ENCODE measurements at places on chromosomes 11 and 22.

DNA sequence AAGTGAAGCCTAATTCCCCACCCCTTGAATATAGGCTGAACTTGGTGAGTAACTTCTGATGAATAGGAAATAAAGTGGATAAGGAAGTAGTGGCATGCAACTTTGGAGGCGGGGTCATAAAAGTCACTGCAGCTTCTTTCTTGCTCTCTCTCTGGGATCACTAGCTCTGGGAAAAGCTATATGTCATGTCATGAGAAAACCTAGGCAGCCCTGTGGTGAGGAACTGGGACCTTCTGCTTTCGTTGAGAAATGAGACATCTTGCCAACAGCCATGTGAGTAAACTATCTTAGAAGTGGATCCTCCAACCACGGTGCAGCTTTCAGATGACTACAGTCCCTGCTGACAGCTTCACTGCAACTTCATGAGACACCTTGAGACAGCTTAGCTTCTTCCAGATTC is 15.7 kb downstream of the ZNF214 start:
- no peak for DNase-seq

DNA sequence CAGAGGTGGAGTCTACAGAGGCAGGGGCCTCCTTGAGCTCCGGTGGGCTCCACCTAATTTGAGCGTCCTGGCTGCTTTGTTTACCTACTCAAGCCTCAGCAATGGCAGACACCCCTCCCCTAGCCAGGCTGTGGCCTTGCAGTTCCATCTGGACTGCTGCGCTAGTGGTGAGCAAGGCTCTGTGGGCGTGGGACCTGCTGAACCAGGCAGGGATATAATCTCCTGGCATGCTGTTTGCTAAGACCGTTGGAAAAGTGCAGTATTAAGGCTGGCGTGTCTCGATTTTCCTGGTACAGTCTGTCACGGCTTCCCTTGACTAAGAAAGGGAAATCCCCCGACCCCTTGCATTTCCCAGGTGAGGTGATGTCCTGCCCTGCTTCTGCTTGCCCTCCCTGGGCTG is 77.7 kb downstream of the GDPD4 start:
- no peak for DNase-seq

GRCh38 chr11:57379732-57380131 is 1.2 kb downstream of the PRG3 start:
- peak; percentile 15 for DNase-seq

DNA sequence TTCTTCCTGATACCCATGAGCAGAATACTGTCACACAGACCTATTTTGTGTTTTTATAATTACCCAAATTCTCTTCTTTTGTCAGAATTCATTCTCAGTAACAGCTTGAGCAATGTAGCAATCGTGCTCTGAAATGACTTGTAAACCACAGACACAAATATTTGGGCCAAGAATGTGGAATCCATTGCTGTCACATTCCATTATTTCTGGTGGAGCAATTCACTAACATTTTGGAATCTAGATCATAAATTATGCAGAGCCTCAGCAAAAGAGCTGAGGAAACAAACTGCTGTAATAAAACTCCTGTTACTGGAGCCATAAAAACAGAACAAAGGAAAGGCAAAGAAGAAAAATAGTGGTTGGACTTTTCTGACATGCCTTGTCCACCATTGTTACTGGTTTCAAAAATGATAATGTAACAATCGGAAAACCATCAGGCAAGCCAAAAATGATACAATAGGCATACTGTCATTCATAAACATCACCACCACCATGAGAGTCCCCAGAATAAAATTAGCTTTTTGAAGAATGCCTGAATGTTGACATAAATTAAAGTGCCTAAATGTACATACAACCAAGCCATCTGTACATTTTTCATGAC is 223.4 kb upstream of the PITPNB start:
- no peak for DNase-seq

- DNase-seq = no peak
These were observed 13.7 kb downstream of the EHD1 start for GRCh38 chr11:64864473-64865285.

DNA sequence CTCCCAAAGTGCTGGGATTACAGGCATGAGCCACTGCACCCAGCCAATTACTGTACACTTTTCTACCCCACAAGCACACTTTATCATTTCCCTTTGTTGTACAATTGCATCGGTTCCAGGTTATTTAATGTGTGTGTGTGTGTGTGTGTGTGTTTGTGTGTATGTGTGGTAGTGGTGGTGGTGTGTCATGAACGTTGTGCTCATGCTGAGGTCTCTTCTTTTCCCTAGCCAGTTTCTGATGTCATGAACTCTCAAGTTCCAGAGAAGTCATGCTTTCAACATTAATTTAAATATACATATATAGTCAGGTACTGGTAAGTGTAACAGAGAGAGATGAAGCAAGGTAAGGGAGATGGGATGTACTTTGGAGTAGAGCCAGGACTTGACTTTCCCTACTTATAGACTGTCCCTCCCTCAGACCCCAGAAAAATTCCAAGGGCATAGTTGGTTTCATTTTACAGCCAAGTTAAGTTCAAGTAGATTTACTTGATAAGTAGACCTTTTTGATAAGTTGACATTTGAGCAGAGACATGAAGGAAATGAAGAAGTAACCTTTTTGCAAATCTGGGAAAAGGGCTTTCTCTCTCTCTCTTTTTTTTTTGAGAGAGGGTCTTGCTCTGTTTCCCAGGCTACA is 42.7 kb downstream of the WEE1 start:
- DNase-seq = no peak

DNA sequence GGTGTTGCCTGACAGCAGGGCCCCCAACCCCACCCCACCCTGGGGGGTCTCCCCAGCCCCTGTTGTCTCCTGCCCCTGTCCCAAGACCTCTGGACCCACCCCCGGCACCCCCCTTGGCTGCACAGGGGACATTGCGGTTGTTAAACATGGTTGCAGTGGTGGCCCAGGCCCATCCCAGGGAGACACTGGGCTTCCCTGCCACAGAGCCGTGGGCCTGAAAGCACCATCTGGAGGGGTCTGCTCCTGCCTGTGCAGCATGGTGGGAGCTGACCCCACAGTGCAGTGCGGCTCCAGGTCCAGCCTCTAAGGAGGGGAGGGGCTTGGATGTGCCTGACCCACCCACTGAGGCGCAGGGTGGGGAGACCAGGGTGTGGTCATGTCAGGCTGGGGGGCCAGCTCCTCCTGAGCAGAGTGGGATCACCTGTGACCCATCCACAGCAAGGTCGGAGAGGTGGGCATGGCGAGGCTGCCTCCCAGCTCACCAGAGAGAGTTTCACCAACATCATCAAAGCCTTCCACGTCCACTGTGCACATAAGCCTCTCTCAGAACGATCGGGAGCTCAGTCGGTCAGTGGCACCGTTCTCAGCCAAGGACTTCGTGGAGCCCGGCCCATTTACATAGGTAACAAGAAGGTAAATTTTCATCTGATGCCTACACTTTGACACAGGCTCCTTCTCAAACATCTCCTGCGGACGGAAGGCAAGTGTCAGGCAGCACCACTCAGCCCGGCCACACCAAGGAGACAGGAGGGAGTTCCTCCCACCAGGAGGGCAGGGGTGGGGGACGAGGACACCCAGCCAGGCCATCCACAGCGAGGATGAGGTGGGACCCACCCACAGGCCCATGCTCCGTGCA is 201.1 kb downstream of the BRD1 start:
- no peak for DNase-seq

DNA sequence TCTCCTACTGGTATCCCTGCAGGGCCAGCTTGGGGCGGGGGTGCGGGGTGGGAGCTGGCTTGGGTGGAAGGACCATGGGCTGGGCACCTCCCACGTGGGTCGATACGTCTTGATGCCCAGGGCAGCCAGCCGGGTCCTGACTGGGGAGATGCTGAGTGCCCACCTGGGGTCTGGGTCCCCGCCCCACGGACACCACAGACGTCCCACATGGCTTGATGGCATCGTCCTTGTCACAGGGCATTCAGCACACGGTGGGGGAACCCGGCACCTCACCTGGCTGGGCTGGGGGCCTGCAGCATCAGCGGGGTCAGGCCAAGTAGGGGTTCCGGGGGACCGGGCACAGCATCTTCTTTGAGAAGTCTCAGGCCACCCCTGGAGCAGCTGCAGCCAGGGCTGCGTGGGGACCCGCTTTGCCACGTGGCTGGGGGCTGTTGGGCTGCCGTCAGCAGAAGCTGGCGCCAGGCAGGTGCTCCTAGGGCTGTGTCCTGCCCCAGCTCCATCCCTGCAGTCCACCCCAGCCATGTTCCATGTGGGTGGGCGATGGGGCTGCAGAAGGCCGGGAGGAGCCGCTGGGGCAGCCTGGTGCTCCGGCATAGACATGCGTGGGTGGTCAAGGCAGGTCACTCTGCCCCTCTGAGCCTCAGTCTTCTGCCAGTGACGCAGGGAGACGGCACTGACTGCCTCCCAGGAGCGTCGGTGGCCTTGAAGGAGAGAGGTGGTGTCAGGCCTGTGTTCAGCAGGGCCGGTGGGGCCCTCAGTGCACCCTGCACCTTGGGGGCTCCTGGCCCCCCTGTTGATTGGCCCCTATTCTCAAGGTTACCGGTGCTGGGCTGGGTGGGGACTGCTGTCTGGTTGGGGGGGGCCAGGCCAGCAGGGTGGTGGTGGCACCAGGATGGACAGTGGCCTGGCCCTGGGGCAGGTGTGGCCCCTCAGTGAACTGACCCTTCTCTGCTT is 8.4 kb downstream of the SELENOO start:
- DNase-seq = no peak

GRCh38 chr22:43134553-43134952 is 8.6 kb downstream of the MCAT start:
- no peak for DNase-seq

GRCh38 chr11:8731647-8732323 is 49.2 kb downstream of the RPL27A start:
- no peak for DNase-seq

- no peak for DNase-seq
These were observed 2.4 kb downstream of the TIMP3 start for GRCh38 chr22:32803738-32804435.

GRCh38 chr11:64132191-64132771 is 33.6 kb downstream of the MACROD1 start:
- DNase-seq = no peak

DNA sequence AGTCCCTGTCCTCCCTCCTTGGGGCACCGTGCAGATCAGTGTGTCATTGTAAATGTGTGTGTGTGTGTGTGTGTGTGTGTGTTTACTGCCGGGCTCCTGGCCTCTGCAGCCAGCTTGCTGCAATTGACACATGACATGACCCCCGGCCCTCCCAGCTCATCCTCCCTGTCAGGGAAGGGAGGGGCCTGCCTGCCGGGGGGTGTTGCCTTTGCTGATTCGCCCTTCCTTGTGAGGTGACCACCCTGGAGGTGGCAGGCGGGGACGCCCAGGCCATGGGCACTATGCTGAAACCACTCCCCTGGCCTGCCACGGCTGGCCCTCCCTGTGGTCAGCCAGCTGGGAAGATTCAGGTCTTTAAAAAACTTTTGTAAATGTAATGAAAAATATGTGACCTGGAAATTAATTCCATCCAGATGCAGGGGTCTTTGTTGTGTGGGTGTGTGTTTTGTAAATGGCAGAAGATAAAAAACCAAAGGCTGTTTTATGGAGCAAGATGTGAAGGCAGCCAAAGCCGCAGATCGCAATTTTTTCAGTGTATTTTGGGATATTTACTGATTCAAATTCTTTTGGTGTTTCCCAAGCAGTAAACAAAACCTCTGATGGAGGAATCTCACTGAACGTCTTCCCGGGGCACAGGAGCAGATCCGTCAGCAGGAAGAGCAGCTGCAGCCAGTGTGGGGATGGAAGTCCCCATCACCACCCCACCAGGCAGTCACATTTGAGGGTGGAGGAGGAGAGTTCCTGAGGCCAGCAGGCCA is 23.2 kb downstream of the SHISAL1 start:
- DNase-seq = peak; percentile 68

GRCh38 chr22:36351921-36352802 is 35.6 kb downstream of the MYH9 start:
- DNase-seq = no peak

- DNase-seq = no peak
These were observed 200.5 kb downstream of the GRIK4 start for GRCh38 chr11:120712014-120712413.

- no peak for DNase-seq
These were observed 733 bp downstream of the TRIM5 start for GRCh38 chr11:5684036-5684645.

DNA sequence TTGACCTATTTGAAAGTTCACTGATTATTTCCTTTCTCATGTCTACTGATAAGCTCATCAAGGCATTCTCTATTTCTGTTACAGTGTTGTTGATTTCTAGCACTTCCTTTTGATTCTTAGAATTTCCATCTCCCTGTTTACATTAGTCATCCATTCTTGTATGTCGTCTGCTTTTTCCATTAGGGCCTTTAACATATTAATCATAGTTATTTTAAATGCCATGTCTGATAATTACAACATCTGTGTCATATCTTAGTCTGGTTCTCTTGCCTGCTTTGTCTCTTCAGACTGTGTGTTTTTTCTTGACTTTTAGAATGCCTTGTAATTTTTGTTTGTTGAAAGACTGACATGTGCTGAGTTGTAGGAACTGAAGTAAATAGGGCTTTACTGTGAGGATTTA is 602.1 kb downstream of the SOX6 start:
- DNase-seq = no peak

DNA sequence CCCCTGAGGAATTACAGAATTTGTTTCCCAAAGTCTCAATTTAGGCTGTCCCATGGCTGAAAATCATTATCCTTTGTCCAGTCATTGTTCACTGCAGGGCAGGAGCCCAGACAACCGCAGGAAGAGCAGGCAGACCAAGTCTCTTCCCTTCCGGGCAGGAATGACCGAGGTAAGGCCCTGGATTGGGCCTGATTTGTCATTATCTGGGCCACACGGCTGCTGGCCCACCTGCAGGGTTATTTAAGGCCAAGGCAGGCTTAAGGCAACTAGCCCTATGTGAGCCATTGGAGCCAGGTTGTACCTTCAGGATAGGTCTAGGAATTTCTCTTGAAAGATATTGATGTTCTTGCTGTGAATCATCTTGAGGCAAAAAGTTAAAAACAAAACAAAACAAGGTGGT is 9.7 kb upstream of the IL10RA start:
- no peak for DNase-seq

DNA sequence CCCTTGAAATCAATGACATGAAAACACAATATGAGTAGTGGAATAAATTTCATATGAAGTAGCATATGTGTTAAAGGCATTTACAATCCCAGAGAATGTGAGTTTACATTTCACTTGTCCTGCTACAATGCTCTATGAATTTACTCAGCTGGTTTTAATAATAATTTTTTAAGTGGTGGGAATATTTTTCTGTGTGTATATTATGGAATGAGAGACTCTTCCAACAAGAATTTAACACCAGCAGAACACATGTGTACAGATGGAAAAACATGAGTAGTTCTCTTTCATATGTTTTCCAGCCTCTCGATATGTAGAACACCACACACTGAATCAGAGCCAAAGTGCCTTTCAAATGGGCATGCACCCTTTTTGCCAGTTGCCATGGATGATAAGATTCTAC is 170.4 kb downstream of the MAML2 start:
- no peak for DNase-seq

GRCh38 chr22:39254122-39254521 is 9.3 kb upstream of the PDGFB start:
- no peak for DNase-seq

- DNase-seq = no peak
These were observed 13.8 kb downstream of the PLXNB2 start for GRCh38 chr22:50293441-50294318.

GRCh38 chr11:109641549-109641948 is 219.6 kb downstream of the C11orf87 start:
- peak; percentile 32 for DNase-seq

Measured in neural crest cell (in vitro differentiated cells).